ENCODE measurements at places on chromosomes 6 and 20.

DNA sequence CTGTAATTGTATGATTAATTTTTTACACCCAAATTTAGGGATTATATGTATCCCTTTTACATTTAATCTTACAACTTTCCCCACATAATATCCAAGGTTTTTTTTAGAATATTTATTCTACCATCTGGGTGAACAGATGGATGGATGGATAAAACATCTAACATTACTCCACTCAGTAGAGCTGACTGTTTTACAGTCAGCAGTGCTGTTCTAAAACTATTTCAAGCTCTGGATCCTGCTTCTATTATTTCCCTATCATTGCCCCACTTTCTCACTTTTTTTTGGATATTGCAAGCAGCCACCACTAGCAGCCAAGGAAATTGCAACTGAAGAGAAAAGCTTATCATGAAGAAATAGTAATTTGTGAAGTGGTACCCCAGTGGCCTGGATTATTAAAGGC, 173.7 kb downstream of the ARHGAP18 start:
- no peak for DNase-seq

- DNase-seq, result no peak
Observed at GRCh38 chr6:23905133-23905815, 220.7 kb upstream of the NRSN1 start.

GRCh38 chr20:38725931-38726803, 1.9 kb downstream of the SLC32A1 start:
- DNase-seq, result peak; percentile 46

DNA sequence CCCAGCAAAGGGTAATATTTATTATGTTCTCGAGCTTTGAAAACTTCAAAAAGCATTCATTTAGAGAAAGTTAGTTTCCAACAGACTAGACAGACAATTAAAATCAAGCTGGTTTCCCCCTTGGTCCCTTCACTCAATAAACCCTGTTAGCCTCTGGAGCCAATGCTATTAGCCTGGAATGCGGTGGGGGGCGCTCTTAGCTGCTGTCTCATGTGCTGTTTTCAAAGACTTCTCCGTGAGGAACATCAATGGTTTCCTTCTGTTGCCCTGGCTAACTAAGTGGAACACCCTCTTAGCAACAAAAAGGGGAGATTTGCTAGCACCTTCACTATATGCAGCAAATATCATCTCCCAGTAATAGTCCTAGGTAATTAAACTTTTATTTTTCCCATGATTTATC, 86.4 kb downstream of the LY86 start:
- DNase-seq, result peak; percentile 10

GRCh38 chr6:111823831-111824607, 49.2 kb downstream of the FYN start:
- DNase-seq, result peak; percentile 81

- DNase-seq, result no peak
Observed at GRCh38 chr6:147534116-147534860, 25.8 kb downstream of the SAMD5 start.

- DNase-seq, result no peak
Observed at GRCh38 chr6:68760941-68761676, 126.0 kb downstream of the ADGRB3 start.

- no peak for DNase-seq
Observed at GRCh38 chr20:53910351-53911002, 159.9 kb downstream of the BCAS1 start.
